Foreskin fibroblast (primary cell): ENCODE measurements at places on chromosomes 5 and 9.

- DNase-seq: no peak
Observed at GRCh38 chr5:139121120-139121519, 77.0 kb downstream of the SIL1 start.

DNA sequence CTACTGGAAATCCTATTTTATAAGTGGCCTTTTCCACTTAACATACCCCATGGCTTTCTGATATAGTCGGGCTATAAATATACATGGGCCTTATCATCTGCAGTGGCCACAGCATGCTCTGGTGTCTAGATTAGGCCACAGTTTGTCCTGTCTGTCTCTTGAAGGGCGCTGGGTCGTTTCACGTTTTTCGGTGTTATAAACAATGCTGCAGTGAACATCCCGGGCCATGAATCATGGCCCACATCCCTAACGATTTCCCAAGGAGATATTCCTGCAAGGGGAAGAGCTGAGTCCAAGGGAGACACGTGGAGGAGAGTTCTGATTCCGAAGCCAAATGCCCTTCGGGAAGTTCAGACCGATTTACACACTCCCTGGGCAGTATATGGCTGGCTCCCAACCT, 8.4 kb downstream of the PLPP7 start:
- peak; percentile 61 for DNase-seq

- DNase-seq: no peak
Observed at GRCh38 chr9:31839273-31839672, 545.2 kb upstream of the ACO1 start.

GRCh38 chr9:71820403-71820921, 52.1 kb upstream of the CEMIP2 start:
- DNase-seq: no peak

GRCh38 chr9:99809586-99810319, 11.9 kb upstream of the NR4A3 start:
- DNase-seq: peak; percentile 42

DNA sequence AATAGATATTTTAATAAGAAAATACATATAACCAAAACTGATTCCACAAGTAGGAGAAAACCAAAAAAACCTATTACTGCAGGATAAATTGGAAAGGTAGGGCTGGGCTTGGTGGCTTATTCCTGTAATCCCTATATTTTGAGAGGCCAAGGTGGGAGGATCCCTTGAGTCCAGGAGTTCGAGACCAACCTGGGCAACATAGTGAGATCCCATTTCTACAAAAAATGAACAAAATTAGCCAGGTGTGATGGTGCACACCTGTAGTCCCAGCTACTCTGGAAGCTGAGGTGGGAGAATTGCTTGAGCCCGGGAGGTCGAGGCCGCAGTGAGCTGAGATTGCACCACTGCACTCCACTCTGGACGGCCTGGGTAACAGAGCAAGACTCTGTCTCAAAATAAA, 189.2 kb upstream of the IER5L start:
- no peak for DNase-seq

DNA sequence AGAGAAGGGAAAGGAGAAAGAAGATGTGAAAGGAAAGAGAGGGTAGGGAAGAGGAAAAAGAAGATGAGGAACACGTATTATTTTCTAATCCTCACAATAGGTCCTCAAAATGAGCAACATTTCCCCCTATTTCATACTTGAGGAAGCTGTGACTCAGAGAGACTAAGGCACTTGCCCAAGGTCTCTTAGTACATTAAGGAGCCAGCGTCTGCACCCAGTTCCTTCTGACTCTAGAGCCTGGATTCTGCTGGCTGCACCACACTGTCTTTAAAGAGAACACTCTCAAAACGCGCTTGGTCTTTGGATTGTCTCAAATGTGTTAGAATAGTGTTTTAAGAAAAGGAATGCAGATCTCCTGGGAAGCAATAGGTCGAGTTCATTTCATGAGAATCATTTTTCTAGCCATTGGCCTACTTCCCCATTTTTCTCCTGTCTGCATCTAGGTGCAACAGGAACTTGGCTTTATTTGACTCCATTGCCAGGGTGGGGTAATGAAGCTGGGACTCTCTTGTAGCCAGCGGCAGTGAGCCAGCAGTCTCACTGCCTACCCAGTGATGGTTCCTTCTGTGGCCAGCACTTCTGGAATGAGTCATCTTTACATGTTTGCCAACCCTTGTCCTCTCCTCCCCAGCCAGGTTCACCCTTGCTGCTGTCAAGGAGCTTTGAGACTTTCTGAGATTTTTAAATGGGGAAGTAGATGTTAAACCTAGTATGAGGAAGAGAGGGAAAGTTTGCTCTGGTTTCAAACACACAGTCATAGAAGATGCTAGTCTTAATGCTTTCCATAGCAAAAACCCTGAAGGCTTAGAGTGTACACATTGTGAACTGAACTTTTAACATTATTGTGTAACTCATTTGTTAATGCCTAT, 82.7 kb downstream of the DOCK8 start:
- DNase-seq: no peak

DNA sequence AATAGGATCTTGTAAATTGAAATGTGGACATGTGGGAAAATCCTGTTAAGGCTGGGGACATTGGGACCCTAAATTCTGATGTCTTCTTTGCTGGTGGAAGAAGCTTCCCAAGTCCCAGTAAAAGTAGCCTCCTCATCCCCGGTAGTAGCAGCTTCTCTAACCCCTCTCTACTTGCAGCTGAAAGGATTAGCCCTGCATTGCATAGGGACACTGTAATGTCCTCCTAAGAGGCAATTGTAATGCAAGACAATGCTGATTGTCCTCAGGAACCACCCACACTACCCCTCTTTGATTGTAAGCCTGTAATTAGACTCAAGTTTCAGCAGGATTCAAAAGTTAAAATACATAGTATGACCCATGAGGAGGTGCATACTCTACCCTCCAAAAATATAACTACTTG, 1938.4 kb upstream of the C9orf72 start:
- DNase-seq: no peak

GRCh38 chr5:141512390-141512910, 23.6 kb downstream of the PCDHGC5 start:
- DNase-seq: peak; percentile 85

DNA sequence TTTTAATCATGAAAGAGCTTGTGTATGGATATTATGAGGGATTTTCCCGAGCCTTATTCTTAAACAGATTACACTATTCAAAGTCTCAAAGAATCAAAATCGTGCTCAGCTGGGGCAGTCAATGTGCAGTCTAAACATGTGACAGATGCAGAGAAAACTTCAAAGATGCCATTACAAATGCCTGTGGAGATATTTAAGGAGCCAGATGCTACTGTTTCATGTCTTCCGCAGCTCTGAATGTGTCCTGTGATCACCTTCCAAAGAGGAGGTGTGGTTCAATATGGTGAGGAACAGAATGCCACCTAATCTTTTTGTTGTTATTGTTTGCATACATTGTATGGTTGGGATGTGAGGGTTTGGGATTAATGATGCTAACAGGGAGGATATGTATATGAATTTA, 593.3 kb upstream of the ARRDC3 start:
- no peak for DNase-seq

DNA sequence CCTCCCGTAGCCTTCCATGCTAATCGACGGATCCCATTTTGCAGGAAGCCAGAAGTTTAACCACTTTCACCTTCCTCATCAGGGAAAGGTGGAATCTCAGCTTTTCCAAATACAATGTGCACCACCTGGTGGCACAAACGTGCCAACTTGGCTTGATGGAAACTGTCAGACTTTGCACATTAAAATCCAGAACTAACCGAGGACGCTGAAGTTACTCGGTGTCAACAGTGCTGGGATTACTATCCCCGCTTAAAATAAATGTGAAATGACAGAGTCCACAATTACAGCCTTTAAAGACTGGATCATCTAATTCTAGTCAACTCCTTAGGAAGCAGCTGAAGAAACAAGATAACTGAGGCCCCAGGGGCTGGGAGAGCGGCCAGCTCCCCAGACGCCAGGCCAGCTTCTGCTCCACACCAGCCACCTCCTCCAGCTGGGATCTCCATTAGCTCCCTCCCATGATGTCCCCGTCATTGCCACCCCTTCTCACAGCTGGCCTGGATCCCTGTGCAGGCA, 50.1 kb upstream of the RETREG1 start:
- DNase-seq: no peak

GRCh38 chr9:132078699-132079356, 839 bp downstream of the MED27 start:
- peak; percentile 16 for DNase-seq

GRCh38 chr9:136051453-136051836, 43.6 kb downstream of the NACC2 start:
- no peak for DNase-seq

GRCh38 chr5:95102687-95103086, 182.2 kb downstream of the MCTP1 start:
- DNase-seq: no peak

DNA sequence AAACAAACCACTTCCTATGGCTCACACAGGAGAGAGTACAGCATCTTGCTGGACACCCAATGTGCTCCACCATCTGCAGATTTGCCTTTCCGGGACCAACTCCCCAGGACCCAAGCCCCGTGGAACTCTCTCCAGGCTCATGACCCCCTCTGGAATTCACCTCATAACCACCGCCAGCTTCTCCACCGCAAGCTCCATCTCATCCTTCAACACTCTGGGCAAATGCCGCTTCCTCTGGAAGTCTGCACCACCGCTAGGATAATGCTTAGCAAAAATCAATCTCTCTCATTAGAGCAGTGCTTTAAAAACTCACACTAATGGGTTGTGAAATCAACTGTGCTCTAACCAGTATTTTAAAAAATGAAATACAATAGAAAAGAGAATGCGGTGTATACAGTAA, 150.0 kb downstream of the COL23A1 start:
- no peak for DNase-seq

GRCh38 chr5:40983781-40984180, 74.5 kb downstream of the C7 start:
- DNase-seq: no peak

DNA sequence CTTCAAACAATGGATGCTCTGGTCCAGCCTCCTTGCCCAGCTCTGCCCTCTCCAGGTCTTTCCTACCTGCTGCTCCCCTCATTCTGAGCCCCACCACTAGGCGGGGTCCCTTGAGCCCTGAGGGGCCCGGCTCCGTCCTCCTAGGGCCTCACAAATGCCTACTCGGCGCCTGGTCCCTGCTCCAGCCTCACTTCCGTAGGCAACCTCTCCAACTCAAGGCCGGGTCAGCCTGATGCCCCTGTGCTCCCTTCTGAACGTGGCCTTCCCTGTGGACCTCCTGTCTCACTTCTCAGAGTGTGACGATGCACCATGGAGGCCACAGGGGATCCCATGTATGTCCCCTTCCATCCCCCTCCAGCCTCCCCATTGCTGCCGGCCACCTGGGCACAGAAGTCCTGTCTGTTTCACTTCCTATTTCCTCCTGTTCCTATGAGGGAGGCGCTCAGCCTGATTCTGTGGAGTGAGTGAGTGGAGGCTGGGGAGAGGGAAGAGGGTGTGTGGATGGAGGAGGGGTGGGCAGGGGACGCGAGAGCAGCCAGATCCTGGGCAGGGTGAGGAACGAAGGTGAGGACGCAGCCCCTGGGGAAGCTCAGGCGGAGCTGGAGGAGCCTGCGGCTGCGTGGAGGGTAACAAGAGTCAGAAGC, 127.2 kb upstream of the FAM120A start:
- DNase-seq: no peak

DNA sequence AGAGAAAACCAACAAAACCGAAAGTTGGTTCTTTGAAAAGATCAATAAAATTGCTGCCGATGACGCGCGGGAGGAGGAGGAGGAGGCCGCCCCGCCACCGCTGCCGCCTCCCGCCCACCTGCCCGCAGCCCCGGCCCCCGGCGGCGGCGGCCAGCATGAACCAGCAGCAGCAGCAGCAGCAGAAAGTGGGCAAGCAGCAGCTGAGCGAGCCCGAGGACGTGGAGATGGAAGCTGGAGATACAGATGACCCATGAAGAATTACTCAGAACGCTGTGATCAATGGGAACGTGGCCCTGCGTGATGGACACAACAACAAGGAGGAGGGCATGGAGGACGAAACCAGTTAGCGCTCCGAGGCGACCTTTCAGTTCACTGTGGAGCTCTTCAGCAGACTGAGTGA, 53.9 kb upstream of the EFNA5 start:
- DNase-seq: no peak

DNA sequence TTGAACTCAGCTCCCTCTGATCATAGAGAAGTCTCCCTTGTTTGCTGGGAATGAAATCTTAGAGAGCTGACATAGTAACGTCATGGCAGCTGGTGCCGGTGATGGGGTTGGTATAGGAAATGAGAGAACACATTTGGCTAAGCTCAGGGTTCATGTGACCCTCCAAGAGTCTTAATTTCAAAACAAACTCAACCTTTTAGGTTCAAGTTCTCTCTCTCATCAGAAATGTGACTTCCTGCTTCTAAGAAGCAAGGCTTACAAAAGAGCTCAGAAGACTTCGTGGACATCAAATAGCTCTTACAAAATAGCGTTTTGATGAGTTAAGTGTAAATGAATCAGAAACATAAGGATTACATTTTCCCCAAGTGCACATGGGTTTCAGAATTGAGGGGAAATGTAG, 97.3 kb downstream of the PAPPA start:
- peak; percentile 85 for DNase-seq

- DNase-seq: peak; percentile 25
Observed at GRCh38 chr5:145244788-145245187, 590.4 kb downstream of the PRELID2 start.

- DNase-seq: no peak
Observed at GRCh38 chr9:36932198-36932597, 101.9 kb downstream of the PAX5 start.

DNA sequence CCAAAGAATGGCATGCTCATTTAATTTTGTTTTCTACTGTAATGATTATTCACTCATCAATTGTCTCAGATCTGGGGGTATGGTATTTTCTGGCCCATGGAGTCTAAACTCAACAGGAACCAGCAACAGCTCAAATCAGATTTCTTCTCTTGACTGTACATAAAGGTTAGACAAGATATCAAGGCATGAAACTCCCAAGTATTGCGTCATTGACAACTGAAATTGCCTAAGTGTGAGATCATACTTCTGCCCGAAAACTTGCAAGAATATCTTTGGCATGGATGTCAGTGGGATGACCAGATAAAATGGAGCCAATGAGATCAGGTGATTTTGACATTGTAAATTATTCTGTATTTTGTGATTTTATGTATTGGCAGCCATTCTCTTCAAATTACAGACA, 141.7 kb upstream of the STK32A start:
- DNase-seq: no peak

- peak; percentile 64 for DNase-seq
Observed at GRCh38 chr9:27539479-27540441, 10.1 kb upstream of the MOB3B start.

GRCh38 chr9:33318225-33318624, 27.9 kb downstream of the NFX1 start:
- DNase-seq: peak; percentile 24

GRCh38 chr5:135053989-135054388, 20.0 kb upstream of the PITX1 start:
- no peak for DNase-seq

DNA sequence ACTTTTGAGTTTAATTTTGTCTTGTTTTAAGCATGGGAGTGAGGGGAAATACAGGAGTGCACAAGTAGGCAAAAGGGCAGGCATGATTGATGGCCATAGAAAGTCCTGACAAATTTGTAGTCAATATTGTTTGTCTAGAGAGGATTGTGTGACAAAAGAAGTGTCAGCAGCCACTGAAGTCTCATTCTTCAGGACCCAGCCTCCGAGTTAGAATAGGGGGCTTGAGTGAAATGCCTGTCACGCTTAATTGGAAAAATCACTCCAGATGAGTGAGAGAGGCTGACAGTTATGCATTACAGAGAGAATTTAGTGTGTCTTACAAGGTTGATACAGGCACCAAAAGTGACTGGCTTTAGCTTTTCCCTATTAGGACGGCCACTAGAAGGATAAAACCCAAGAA, 81.9 kb upstream of the RPS23 start:
- no peak for DNase-seq
